ENCODE measurements at places on chromosomes 1 and 21.

GRCh38 chr21:40829791-40830190, 17.2 kb downstream of the DSCAM start:
- DNase-seq = no peak

DNA sequence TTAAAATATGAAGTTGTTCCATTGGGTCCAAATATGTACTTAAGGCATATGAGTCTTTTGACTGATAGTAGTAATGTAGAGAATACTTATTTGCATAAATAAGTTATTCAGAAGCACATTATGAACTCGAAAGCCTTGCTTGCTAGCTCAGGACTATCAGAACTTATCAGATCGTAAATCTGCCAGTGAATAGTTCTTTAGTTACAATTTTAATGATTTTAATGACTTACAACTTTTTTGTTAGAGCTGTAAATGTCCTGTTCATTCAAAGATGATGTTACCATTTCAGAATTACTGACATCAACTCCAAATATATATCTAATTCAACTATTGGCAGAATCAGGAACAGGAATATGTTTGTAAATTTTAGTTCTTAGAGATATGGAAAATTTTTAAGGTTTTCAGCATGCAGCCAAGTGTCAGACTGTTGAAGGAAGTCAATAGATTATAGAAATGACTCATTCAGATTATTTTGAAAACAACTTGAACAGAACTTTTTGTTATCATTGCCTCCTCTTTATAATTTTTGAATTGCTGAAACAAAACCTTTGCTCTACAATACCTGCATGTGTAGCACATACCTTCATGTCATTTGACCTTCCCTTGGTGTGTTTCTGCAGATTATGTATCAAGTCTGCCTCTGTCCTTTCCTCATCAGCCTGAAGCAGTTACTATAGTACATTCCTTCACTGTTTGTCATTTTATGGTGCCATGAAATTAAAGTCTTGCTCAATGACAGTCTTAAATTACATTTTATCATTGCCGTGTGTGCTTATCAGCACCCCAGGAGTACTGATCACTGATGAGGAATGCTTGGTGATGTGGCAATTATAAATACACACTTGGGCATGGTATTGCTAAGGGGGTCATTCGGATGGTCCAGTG, 44.9 kb downstream of the LRRC8D start:
- DNase-seq = no peak

DNA sequence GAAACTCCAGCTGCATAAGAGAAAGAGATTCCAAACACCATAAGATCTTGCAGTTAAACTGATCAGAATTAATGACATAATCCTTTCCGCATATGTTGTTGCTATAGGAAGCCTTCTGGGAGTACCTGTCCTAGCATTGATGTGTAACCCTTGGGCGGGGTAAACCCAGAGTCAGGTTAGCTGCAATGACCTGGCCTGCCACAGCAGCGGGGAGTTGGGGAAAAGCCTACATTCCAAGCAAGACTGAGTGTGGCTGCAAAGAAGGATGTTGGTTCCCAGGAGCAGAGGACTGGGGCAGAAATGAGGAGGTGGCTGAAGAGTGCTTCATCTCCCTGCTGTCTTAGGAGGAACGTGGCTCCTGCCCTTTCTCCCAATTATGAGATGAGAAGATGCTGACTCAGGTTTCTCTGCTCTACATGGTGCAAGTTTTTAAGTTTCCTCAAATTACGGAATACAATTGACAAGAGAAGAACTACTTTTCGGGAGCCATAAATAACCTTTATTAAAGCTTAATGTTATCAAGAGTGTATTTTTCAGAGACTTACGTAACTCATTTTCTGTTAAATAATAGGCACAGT, 142.1 kb downstream of the RYR2 start:
- no peak for DNase-seq

DNA sequence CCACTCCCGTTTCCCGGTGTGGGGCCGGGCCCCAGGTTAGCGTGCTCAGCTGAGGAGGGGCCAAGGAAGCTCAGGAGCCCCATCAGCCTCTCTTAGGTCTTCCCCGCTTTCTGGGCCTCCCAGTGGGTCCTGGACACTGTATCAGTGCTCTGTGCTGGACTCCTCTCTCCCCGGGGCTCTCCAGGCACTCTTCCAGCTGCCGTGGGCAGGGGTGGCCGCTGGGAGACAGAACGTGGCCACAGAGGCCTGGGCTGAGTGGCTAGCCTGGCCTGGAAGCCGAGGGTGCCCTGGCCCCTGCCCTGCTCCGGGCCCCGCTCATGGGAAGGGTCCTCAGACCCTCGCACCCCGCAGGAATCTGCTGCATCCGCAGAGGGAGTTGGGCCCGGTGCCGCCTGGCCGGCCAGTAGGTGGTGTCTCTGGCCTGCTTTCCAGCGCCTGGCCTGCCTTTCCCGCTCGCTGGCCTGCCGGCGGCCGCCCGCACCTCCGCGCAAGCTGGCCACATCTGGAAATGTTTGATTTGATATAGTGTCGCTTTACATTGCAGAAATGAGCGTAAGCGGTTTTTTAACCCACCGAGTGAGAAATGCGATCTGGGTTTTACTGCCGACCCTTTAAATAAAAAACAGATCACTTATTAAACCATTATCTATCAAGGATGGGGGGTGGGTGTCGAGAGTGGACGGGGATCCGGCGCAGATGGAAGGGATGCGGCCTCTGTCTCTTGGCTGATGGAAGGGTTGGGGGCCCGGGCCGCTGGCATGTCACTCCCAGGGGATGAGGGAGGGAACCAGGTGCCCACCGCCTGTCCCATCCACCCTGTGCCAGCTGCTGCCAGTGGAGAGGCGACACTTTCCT, 74.4 kb upstream of the TTC34 start:
- no peak for DNase-seq

DNA sequence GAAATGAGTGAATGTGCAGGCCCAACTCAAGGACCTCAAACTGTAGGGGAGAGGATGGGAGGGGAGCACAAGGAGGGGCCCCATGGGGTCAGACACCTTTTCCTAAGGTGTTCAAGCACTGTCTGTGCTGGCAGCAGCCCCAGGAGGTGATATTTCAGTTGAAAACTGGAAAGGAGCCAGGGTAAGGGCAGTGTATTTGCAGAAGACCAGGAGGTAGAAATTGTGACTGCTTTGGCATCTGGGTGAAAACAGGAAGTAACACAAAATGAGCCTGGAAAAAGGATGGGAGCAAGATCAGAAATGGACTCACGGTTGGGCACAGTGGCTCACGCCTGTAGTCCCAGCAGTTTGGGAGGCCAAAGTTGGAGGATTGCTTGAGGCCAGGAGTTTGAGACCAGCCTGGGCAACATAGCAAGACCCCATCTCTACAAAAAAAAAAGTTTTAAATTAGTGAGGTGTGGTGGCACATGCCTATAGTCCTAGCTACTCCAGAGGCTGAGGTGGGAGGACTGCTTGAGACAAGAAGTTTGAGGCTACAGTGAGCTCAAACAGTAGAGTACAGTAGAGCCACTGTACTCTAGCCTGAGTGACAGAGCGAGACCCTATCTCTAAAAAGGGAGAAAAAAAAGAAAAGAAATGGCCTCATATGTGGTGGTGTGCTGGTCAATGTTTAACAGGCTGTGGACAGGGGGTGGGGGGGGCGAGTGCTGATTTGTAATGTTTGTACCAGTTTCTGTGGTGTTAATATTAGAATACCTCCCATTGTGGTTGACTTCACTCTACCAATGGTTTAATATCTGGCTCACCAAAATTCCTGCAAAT, 76.2 kb upstream of the ANGPTL1 start:
- DNase-seq = no peak

DNA sequence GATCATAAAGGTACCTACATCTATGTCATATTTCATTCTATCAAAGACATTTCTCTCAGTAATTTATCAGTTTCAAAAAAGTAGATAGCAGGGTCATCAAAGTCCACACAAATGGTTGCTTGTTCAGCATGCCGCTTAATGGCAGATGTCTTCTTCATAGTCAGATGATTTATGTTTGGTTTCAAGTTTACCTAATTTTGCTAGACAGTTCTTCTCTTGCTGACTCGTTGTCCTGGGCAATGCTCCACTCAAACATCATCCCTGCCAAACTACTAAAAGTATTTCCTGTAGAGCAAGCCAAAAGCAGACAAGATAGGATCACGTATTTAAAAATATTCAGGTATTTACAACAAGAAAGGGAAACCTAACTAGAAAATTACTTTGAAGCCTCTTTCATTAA, 13.6 kb downstream of the NUP210L start:
- DNase-seq = peak; percentile 5

- DNase-seq = no peak
Observed at GRCh38 chr1:40257313-40257687, 736 bp upstream of the ZMPSTE24 start.

GRCh38 chr1:177779166-177779965, 190.5 kb downstream of the SEC16B start:
- no peak for DNase-seq

GRCh38 chr1:163472651-163473248, 151.0 kb downstream of the NUF2 start:
- DNase-seq = no peak

DNA sequence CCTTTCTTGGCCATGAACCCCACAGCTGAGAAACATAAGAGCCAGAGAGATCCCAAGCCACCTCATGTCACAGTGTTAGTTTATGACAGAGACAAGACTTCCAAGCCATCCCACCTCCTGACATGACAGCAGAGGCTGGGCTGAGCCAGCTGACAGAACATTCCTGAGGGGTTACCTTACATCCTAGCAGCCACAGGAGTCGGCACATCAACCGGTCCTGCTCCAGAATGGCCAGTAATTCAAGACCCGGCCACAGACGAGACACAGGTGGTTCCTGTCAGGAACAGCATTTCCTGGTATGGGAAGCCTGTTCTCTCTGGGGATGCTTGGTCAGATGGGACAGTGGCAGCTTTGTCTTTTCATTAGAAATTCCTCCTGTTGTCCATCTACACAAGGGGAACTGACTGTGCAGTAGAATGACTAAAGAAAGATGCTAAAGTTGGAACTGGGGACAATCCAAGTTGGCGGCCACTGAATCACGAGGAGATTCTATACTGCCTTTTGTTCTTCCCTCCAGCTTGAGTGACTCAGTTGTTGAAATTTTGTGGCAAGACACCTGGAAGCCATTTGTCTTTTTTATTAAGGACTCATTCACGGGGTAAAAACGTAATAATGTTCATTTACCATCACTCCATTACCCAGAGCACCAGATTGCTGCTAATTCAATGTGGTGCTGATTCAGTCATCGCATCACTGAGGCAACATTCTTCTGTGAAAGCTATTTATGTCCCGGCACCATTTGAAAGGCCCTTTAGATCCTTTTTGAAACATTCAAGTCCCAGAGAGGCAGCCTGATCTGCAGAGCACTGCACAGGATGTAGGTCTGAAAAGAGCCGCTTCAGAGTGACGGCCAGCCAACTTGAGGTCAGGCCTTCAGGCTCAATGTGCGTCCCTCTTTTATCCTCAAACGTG, 37.2 kb upstream of the NPL start:
- peak; percentile 28 for DNase-seq

DNA sequence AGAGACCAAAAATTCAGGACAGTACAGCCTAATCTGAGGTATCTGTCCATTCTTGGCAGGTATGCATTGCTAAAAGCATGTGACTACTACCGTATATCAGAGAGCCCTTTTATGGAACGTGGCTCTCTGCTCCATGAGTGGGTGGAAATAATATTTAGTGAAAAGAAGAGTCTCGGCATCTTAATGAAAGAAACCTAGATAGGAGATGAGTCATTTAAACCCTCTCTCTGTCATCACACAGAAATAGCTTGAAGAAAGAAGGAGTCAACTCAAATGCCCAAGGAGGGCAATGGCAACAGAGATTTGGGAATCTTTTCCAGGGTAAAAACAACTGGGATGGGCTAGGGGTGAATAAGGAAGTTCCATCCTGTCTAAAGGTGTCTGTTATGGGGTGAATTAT, 528.2 kb downstream of the SMYD3 start:
- DNase-seq = no peak

- DNase-seq = no peak
Observed at GRCh38 chr1:32413507-32414185, 19.4 kb upstream of the BSDC1 start.

DNA sequence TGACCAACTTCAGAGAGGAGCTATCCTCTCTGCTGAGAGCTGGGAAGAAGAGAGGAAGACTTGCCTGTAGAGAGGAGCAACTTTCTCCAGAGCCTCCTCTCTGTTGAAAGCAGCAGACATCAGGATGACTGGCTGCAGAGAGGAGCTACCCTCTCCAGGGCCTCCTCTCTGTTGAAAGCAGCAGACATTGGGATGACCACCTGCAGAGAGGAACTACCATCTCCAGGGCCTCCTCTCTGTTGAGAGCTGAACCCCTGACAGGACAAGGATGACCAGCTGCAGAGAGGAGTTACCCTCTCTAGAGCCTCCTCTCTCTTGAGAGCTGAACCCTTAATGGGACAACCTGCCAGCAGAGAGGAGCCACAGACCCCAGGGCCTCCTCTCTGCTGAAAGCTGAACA, 83.0 kb upstream of the GJB5 start:
- no peak for DNase-seq

Data from fibroblast of skin of left biceps (primary cell).